ENCODE measurements at places on chromosomes 12 and 14.

GRCh38 chr14:102988054-102988453, 65.6 kb downstream of the AMN start:
- no peak for DNase-seq

GRCh38 chr14:53894456-53894855, 62.2 kb downstream of the BMP4 start:
- no peak for DNase-seq

DNA sequence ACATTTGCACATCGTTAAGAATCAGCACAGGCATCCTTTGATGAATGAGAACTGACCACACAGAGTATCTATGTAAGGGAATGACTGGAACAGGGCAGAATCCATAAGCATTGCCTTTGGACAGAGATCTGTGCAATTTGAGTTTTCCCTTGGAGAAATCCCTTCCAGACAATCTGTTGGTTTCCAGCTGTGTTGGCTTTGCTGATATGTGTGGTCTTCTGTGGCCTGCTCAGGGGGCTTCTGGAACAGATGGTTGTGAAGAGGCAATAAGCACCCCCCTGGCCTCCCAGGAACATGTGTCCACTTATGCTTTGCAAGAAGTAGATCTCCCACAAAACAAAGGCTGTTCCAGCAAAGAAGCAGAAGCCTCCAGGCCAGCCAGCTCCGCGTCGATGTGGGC, 111.4 kb upstream of the TMEM132C start:
- DNase-seq, result no peak

DNA sequence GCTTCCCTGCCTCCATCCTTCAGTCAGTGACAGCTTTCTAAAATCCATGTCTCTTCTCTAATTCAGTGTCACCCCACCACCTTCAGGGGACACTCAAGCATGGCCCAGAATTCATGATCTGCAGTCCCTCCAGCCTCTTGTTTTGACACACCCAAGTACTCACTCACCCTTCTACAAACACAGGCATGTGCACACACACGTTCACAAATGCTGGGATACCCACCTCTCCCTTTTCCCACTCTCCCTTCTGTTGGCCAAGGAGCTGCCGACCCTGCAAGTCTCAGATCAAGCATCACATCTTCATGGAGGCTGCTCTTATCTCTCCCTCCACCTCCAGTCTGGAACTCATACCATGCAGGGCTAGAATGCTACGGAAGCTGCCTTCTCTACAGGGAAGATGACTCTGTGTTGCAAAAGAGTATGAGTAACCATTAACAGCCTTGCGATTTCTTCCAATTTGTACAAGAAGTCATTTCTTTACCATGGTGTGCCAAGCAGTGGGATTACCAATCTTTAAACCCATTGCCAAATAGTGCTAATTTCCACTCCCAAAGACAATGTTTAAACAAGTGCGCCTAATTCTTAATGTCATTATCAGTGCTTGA, 196.1 kb downstream of the BCL11B start:
- DNase-seq, result no peak

- no peak for DNase-seq
Observed at GRCh38 chr12:119476951-119477350, 116.6 kb upstream of the TMEM233 start.

DNA sequence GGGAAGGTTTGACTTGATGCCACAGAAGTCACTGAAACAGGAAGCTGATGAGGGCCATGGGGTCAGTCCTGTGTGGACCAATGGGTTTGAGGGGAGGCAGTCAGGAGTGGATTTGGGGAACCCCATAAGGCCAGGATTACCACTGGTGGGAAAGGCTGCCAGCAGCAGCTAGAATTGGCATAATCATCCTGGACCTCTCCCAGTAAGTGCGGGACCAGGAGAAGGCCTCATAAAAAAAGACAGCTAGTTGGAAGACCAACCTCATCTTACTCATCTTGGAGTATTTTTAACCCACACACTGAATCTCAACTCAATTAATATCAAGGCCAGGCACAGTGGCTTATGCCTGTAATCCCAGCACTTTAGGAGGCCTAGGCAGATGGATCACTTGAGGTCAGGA, 22.7 kb downstream of the TBX3 start:
- no peak for DNase-seq

DNA sequence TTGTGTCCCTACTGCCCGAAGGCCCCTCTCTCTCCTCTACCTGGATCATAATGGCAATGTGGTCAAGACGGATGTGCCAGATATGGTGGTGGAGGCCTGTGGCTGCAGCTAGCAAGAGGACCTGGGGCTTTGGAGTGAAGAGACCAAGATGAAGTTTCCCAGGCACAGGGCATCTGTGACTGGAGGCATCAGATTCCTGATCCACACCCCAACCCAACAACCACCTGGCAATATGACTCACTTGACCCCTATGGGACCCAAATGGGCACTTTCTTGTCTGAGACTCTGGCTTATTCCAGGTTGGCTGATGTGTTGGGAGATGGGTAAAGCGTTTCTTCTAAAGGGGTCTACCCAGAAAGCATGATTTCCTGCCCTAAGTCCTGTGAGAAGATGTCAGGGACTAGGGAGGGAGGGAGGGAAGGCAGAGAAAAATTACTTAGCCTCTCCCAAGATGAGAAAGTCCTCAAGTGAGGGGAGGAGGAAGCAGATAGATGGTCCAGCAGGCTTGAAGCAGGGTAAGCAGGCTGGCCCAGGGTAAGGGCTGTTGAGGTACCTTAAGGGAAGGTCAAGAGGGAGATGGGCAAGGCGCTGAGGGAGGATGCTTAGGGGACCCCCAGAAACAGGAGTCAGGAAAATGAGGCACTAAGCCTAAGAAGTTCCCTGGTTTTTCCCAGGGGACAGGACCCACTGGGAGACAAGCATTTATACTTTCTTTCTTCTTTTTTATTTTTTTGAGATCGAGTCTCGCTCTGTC, 1.8 kb downstream of the INHBE start:
- no peak for DNase-seq

DNA sequence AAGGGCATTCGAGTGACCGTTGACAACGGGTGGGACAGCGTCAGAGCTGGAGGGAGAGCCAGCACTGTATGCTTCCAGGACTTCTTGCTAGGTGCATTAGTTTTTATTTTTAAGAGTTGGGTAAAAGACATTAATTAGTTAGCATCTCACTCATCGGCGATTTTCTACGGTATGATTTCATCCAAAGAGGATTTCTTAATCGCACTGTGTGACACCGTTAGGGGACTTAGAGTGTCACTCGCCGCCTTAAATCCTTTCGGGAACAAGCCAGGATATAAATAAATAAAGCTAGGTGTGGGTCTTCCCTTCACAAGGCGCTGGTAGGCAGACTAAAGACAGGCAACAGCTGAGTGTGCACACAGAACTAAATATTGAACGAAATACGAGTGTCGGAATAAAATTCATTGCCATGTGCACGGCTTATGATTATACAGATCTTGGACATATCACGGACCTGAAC, 869 bp upstream of the NOVA1 start:
- no peak for DNase-seq

GRCh38 chr14:84694161-84694560, 835.8 kb upstream of the FLRT2 start:
- no peak for DNase-seq

GRCh38 chr12:80864046-80864735, 73.5 kb downstream of the LIN7A start:
- DNase-seq, result no peak

DNA sequence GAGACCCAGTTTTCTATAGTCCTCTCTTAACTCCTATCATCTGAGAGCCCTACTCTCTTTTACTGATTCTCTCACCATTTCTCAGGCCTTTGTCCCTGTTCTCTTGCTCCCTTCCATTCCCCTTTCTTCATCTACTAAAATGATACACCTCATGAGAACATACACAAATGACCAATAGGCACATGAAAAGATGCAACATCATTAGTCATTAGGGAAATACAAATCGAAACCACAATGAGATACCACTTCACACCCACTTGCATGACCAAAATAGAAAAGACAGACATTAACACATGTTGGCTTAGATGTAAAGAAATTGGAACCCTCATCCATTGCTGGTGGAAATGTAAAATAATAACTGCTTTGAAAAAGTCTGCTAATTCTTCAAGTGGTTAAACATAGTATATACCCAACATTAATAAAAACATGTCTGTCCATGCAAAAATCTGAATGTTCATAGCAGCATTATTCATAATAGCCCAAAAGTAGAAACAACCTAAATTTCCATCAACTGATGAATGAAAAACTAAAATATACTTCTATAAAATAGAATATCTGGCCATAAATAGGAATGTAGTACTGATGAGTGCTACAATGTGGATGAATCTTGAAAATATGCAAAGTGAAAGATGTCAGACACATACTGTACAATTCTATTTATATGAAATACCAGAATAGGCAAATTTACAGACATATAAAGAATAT, 66.0 kb downstream of the DENND5B start:
- DNase-seq, result no peak

DNA sequence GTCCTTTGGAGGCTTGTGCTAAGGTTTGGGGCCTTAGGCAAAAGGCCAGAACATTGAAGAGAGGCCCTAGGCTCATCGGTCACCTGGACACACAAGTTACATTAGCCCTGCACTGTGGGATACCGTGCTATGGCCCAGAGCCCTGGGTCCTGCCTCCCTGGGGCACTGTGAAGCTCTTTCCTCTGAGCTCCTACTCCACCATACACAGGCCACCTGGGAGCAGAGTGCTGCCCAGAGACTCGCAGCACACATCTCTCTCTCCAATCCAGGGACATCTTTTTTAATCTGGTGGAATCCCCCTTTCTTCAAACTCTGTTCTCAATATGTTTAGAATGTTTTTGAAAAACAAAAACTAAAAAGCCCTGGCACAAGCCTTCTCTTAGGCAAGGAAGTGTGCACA, 314.2 kb upstream of the RGS6 start:
- no peak for DNase-seq

GRCh38 chr14:60189923-60190840, 25.0 kb upstream of the DHRS7 start:
- no peak for DNase-seq

DNA sequence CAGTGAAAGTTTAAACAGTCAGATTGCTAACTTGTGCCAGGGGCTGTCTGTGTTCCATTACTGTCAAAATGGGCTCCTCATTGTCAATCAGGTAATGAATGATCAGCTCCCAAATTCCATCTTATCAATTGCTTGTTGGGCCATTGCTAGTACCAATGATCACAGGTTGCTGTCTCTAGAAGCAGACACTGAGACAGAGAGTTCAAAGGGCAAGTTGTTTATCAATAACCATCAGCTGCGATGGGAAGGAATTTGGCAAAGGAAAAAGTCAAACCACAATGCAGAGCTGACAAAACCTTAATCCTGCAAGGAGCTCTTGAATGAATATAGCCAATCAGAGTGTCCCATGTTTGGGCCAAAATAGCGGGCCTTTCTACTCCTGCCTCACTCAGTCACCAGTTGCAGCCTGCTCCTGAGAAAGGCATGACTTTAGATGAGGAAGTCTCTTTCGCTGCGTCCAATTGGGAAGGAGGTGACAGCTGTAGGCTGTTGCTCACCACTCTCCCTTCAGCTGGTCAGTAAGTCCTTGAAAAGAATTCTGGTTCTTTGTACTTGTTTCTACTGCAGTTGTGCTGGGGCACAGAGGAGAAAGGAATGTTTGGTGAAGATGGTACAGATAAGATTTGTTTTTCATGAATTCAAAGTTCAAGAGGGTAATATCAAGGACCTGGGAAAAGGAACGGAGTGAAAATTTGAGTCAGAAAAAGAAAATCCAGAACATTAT, 179.2 kb upstream of the PDE3A start:
- no peak for DNase-seq

DNA sequence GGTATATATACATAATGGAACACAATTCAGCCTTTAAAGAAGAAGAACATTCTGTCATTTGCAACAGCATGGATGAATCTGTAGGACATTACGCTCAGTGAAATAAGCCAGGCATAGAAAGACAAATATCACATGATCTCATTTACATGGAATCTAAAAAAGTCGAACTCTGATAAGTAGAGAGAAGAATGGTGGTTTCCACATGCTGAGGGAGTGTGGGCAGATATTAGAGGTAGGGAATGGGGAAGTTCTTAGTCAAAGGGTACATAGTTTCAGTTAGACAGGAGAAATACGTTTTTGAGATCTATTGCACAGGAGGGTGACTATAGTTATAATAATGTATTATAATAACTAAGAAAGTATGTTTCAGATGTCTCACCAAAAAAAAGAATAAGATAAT, 71.4 kb downstream of the ADAMTS20 start:
- DNase-seq, result no peak

- no peak for DNase-seq
Observed at GRCh38 chr12:92132288-92132687, 13.4 kb downstream of the BTG1 start.

DNA sequence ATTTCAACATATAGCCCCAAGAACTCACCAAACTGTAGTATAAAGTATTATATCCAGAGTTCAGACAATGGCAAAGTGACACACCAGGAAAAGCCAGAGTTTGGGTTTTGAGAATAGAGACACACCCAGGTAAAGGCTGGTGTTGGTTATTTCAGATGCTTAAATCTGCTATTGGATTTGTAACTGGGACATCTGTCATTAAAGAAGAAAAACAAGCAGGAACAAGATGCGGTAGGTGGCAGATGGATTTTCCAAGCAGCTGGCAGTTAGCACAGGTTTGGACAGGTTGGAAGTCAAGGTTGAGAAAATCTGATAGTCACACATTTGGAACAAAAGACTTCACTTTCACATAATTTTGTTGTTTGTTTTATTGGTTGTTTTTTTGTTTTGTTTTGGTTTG, 14.4 kb upstream of the CDK17 start:
- no peak for DNase-seq
